ENCODE measurements at places on chromosomes 7 and 10.

DNA sequence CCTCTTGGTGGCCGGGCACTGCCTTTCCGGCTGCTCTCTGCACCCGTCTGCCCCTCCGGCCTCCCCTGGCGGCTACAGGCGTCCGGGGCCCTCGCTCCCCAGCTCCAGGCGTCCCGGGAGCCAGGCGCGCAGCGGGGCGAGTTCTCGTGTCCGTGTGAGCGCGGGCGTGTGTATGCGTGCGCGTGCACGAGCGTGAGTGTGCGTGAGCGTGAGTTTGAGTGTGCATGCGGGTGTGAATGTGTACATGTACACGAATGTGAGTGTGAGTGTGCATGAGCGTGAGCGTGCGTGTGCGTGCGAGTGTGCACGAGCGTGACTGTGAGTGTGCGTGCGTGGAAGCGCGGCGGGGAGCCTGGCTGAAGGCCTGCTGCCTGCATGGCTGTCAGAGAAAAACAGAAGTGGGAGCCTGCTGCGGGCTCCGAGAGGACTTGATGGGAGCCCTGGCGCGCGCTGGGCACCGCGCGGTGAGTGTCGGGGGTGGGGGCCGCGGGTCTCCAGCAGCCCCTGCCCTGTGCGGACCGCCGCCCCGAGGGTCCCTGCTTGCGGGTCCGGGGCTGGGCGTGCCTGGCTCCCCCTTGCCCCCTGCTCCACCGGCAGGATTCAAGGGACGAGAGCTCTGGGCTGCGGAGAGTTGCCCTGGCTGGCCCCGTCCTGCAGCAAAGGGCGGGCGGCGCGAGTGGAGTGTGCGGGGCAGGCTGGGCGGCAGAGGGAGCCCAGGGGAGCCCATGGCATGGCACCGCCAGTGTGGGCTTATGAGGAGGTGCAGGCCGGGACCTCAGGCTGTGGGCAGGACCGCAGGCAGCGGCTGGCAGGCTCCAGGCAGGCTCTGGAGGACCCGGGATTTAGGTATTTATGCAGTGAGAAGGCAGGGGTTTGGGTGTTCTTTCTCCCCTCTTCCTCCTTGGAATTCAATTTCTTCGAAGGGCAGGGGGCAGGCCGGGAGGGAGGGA, 75.8 kb upstream of the EN2 start:
- DNase-seq = no peak

GRCh38 chr10:123398756-123399155, 244.6 kb downstream of the BUB3 start:
- no peak for DNase-seq

DNA sequence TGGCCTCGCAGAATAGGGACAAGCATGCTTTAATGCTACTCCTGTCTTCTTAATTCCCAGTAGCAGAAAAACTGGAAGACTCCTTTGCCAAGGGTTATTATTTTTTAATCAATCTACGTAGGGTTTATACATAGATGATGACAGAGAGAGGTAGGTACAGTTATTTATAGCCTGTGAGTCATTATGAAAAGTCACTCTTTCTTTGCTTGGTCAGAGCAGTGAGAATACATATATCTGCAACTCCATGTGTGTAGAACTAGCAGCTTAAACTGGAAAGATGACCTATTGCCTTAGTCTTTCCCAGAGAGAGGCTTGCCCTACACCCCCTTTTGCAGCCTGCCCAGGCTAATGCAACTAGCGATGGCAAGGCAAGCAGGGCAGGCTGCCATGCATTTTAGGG, 1050.6 kb downstream of the NRG3 start:
- DNase-seq = no peak

- no peak for DNase-seq
Observed at GRCh38 chr10:93482145-93482834, at the start of gene MYOF. TSS of gene MYOF (minus strand) at chr10:93482334. CDS start at chr10:93482194, 140 bp downstream.

DNA sequence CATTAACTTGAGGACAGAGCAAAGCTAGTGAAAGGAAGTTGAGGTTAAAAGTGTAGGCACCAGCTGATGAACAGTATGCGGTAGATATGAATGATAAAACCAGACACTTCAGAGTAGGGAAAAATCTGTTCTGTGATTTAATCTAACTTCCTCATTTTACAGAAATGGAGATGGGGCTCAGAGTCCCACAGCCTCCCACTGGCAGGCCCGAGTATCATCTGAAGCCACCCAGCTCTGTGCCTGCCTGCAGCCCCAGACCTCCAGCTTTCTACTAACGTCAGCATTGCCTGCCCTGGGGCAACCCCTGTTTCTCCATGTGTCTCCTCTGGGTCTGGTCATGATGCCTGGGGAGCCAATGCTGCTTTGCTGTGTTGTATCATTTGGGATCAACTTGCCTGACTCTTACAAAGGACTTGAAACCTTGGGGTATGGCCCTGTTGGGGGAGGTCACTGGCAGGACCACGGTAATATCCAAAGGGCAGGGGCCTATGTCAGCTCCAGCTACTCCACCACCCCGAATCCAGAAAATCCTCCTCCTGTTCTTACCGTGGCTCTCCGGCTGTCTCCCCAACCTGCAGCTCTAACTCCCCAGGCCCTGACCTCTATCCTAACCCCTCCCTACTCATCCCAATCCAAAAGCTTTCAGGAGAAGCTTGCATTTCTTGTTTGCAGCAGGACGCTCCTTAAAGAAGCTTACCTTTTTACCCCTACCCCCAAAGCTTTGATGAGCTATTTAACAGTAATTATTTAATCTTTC, 56.2 kb upstream of the NPY start:
- DNase-seq = no peak

GRCh38 chr7:145474009-145474686, 638.3 kb upstream of the TPK1 start:
- DNase-seq = no peak

GRCh38 chr7:30148951-30149459, 14.2 kb downstream of the MTURN start:
- no peak for DNase-seq
